Activated CD4-positive, alpha-beta T cell treated with anti-CD3 and anti-CD28 coated beads, Interleukin-2, Interleukin-6, amounts not matched to agents 100 ng/mL and 50 ng/mL, durations not matched to agents 16 hours and 8 hours (primary cell): ENCODE measurements at places on chromosomes 7 and 10.

GRCh38 chr10:62631241-62631640 lies 173.3 kb upstream of the ADO start:
- DNase-seq = no peak

- DNase-seq = peak; percentile 15
Observed at GRCh38 chr7:101125989-101126650, 784 bp upstream of the SERPINE1 start.

GRCh38 chr10:30438021-30438850 lies 4.3 kb downstream of the MAP3K8 start:
- DNase-seq = no peak

DNA sequence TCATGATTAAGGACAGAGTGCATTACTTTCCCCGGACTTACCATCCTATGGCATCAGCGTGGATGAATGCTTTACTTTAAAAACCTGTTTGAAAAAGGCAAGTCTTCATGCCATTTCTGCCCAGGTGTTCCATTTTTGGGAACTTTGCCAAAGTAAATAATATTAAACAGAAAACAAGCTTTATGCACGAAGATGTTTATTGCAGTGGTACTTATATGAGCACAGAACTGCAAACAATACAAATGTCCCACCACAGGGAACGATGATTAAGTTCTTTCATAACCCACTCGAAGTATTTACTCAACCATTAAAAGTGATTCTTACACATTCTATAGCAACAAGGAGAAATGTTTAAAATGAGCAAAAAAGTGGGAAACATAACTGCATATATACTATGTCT lies 109.7 kb upstream of the GDF10 start:
- DNase-seq = no peak
